Activated CD4-positive, alpha-beta memory T cell treated with anti-CD3 and anti-CD28 coated beads, Interleukin-2, amount 10 ng/mL, durations not matched to agents 7 days and 5 days (primary cell): ENCODE measurements at places on chromosomes 3 and 15.
A peak's percentile ranks its signal among the peaks of the same experiment; 100 is the strongest.

- DNase-seq: no peak
These were observed 135.3 kb downstream of the FNDC3B start for GRCh38 chr3:172174513-172175253.

GRCh38 chr15:89362203-89363101, 27.8 kb upstream of the POLG start:
- no peak for DNase-seq

- no peak for DNase-seq
These were observed 5.1 kb downstream of the FSIP1 start for GRCh38 chr15:39777496-39777895.

- no peak for DNase-seq
These were observed 22.9 kb downstream of the SMAD6 start for GRCh38 chr15:66724732-66725463.

DNA sequence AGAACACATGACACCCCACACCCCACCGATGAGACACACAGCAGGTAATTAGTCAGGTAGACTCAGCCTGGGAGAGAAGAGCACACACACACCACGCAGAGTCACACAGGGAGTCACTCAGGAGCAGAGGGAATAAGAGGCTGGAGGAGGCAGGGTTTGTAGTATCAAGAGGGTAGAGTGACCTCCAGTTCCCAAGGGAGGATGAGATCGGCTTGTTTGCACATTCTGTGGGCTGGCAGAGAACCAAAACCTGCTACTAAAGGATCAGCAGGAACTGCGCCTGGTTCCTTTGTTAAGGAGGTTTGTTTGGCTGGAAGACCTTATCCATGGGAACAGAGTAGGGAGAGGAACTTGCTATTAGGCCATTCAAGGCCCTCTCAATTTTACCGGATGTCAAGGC, 281.4 kb upstream of the SLCO3A1 start:
- no peak for DNase-seq

DNA sequence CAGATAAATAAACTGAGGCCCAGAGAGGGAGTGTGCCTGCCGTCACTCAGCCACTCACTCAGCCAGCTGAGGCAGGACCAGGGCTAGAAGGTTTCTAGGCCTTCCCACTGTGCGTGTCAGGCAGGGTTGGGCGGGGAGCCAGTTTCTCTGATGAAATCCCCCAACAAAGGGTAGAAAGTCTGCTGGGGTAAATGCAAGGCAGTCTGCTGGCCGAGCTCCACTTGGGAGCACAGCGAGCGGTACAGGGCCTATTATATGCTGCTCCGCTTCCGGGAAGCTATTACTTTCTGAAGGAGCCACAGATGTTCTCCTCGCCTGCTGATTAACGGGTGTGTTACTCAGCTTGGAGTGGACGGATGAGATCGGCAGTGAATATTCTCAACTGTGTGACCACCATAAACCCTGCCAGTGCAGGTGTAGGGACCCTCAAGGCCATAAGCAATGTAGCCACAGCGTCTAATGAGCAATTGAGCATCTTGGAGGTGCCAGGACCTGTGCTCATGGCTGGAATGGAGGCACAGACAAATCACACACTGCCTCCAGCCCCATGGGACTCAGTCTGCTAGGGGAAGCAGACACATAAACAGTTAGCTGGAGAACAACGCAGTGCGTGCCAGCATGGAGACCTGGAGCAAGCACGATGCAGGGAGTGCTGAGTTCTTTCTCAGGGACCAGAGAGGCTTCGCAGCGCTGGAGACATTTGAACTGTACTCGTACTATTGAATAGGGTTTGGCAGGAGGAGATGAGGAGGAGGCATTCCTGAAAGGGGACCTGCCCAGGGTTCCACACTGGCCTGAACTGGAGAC, 42.1 kb downstream of the CORO2B start:
- no peak for DNase-seq

- DNase-seq: no peak
These were observed 3.4 kb upstream of the DOCK3 start for GRCh38 chr3:50671331-50671730.

GRCh38 chr3:185930393-185931107, 7.3 kb downstream of the TRA2B start:
- DNase-seq: no peak

DNA sequence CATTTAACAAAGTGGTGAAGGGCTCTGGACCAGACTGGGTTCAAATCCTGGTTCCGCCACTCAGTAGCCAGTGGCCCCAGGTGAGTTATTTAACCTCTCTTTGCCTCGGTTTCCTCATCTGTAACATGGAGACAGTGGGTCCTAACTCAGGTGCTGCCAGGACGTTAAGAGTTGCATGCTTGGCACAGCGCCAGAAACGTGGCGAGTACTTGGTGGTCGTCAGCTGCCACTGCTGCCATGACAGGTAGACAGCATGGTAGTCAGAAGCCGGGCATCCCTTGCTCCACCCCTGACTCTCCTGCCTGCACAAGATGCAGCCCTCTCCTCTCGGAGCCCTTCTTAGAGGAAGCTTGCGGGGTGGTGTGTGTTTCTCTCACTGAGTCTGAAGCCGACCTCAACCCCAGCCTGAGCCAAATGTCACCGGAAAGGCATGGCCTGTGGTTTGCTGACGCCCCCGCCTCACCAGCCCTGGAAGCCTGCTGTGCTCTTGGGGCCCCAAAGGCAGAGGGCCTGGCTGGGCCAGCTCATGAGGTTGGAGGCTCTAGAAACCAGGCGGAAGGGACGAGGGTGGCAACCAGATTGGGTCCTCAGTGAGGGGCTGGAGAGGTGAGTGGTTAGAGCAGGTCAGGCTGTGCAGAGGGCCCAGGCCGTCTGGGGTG, 160.8 kb upstream of the TLE3 start:
- DNase-seq: peak; percentile 73
